ENCODE measurements at places on chromosomes 16 and 17. TPM values are rescaled to one million over a fixed set of nuclear protein-coding genes. Genes with fewer than 3 reads are reported as not detected.

DNA sequence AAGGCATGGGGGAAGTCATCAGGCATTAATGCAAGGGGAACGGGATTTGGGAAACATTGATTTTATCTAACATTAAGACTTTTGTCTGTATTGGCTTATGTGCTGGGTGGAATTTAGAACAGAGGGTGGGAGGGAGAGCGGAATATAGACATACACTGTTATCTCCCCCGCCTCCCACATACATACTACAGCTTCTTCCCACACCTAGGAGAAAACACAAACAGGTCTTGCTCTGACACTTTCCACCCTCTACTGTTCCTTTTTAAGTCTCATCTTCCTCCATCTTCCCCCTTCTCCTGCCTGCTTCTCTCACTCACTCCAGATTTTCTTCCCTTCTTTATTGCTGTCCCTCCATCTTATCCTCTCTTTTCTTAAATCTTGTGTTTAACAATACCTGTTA lies 425 bp downstream of the OR4D1 start:
- no peak for DNase-seq

DNA sequence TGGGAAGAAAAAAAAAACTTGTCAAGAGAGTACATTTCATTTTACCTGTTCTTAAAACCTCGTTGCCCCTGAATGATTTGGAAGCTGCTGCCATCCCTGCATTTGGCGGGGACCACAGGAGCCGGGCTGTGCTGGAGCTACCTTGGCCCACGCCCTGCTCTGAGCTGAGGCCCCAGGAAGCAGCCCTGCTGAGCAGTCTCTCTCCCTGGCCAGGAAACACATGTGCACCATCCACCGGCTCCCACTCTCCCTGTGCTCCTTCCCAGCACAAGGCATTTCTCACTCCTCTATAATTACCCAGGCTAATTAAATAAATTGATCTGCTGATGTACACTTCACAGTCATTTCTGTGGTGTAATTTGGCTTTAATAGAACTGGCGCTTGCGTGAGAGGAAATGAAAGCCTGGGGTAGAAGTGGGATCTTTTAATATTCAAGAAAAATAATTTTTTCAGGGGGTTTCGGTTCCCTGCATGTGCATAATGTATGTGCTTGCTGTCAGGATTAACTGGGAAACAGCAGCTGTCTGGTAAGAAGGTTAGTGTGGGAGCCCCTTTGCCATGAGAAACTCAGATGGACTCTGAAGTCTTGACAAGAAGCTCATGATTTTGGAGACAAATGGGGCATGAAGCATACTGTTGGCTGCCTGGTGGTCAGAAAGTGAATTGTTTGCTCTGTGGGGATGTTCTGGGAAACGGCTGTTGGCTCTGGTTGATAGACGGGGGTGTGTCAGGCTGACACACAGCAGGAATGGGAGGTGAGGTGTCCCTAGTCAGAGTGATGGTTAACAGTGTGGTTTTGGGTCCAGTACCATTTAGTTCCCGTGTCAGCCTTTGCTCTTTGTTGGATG lies 252.3 kb upstream of the EEF2KMT start:
- DNase-seq, result no peak

- DNase-seq, result no peak
These were observed 19.3 kb upstream of the ITGA3 start for GRCh38 chr17:50036455-50037261.

GRCh38 chr17:57603546-57603945 lies 141.6 kb downstream of the CCDC182 start:
- no peak for DNase-seq

DNA sequence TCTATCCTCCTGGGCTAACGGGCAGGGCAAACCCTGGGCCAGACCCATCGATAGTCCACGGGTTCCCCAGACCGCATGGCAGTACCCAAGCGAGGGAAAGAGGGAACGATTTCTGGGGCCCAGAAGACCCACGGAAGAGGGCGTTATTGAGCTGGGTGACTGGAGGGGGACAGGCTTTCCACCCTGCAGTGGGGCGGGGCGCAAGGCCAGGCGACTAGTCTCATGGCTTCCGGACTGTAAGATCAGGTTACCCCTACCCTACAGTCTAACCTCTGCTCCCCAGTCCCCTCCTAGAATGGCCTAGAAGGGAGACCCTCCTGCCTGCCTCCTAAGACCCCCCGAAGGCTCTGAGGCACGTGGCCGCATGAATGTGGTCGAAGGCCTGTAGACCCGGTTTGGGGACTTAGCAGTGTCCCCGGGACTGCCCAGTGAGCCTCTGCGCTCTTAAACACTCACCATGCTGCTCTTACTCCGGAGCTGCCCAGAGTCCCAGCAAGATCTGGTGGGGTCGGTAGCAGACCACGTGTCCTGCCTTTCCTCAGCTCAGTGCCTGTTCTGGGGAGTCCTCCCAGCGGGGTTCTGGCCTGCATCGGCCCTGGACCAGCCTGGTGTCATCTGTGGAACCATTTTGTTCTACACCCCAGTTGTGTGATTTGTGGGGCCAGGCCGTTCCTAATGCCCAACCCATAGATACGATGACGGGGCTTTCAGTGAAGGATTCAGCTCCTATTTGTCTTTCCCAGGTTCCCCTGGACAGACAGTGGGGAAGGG lies 13.2 kb upstream of the AURKB start:
- DNase-seq, result peak; percentile 81

- no peak for DNase-seq
These were observed 58.3 kb downstream of the ABCC1 start for GRCh38 chr16:16007743-16008111.

DNA sequence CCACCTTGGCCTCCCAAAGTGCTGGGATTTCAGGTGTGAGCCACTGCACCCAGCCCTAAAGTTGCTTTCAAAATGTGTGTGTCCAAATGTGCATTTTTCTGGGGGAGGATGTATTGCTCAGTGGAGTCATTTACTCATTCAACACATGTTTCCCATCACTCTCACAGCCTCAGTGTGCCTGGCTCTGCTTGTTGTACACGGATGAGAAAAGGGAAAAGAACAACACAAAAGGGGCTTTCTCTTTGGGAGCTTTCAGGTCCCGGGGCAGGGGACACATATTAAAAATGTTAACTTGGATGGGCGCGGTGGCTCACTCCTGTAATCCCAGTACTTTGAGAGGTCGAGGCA lies 1.7 kb upstream of the PPL start:
- no peak for DNase-seq

GRCh38 chr16:781346-782010 lies 6.7 kb downstream of the RPUSD1 start:
- DNase-seq, result no peak

DNA sequence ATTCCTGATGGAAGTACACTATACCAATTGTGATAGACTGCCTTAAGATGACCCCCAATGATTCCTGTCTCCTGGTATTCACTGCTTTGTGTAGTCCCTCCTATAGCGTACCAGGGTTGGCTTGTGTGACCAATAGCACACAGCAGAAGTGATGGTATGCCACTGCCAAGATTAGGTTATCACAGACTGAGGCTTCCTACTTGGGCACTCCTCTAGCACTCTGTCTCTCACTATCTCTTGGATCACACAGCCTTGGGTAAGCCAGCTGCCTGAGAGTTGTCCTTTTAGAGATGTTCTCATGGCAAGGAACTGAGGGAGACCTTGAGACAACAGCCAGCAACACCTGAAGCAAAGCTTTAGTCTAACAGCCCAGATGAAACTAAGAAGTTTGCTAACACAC lies 12.7 kb upstream of the AMFR start:
- no peak for DNase-seq

- no peak for DNase-seq
These were observed 4.7 kb downstream of the LITAFD start for GRCh38 chr16:8886593-8887430.

DNA sequence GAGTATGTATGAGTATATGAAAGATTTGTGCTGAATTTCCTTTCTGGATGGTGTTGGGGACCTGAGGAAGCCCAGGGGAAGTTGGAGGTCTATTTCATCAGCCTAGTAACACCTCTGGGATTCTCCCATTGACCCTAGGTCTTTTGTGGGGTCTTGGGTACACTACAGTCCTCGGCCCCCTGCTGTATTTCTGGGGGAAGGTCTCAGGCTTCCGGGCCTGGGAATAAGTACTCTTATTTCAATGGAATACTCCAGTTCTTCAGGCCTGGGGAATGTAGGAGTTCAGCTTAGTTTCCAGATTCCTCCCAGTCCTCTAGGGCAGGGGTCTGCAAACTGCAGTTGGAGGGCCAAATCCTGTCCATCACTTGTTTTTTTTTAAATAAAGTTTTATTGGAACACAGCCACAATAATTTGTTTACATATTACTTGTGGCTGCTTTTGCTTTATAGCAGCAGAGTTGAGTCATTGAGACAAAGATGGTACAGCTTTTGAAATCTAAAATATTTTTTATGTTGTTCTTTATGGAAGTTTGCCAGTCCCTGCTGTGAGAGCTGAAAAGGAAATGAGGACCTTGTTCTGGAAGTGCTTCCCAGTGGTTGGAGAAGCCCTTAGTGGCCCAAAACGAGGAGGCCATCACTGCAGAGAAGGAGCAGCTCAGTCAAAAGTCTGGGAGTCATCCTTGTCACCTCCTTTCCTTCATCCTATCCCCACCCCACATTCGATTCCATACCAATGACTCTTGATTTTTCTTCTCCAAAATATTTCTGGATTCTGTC lies 142.5 kb upstream of the HS3ST2 start:
- no peak for DNase-seq

- peak; percentile 64 for DNase-seq
These were observed 91.9 kb downstream of the CRISPLD2 start for GRCh38 chr16:84911486-84912216.

DNA sequence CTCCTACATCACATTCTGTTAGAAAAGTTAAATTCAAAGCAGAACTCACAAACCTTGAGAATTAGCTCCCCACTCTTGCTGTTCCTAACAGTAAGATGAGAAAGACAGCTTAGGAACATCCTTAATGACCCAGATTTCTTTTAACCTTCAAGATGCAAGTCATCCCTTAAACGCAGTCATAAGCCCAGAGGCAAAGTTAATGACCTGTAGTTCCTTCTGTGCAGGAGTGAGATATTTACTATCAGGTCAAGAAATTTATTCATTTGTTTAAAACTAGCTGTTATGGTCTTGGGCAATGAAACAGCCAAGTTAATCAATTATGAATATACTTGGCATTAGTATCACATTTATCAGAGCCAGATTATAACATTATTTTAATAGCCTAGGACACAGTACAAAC lies 37.1 kb downstream of the NXPH3 start:
- DNase-seq, result no peak

GRCh38 chr17:44084131-44084538 lies 13.6 kb downstream of the G6PC3 start:
- DNase-seq, result no peak

DNA sequence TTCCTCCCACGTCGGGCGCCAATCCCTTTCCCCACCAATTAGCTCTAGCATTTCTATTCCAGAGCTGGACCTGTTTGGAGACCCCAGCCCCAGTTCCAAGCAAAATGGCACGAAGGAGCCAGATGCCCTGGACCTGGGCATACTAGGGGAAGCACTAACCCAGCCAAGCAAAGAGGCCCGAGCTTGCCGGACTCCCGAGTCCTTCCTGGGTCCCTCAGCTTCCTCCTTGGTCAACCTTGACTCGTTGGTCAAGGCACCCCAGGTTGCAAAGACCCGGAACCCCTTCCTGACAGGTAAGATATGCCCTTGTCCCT lies 5.6 kb upstream of the SPATA20 start:
- no peak for DNase-seq

DNA sequence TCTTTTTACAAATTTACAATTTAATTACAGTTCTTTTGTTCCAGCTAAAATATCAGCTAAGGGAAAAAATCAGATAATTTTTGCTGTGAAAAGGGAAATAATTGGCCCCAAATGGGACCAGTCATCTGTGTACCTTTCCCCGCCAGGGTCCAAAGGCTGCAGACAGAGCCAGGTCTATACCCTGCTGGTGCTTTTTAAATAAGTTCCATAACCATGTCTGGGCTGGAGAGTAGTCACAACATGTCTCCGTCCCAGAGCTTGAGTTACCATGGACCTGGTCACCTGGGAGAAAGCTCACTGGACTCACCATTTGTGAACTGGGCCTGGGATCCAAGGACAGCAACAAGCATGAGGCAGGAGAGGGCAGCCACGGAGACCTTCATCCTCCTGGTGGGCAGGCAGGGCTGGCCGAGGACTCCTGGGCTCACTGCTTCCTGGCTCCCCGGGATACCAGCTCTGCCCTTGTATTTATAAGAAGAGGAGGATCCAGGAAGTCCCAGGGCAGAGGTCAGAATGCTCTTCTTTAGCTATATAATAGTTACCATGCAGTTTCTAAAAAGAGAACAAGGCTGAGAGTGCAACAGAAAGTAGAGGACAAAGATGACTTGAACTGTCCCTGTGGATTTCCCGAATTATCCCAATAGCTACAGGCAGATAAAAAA lies at the start of gene CCL15:
Gene CCL15, minus strand, starts transcription at position 444 of the 662 bp plus-strand sequence. Its CDS starts 61 bp downstream, at position 383.
- no peak for DNase-seq

DNA sequence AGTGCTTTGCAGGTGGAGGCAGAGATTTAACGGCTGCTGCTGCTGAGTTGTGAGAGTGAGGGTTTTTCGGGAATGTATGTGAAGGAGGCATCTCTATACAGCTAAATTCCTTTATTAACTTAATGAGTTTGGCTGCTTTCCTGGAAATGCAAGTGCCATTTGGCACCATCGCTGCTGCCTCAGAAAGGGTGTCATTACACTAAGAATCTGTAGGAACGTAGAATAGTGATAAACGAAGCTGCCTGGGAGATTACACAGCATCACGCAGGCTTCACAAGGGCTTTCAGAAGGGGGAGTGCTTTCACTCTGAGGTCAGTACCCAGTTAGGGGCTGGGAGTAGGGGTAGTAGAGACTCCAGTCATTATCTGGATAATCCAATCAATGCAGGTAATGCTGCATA lies 14.1 kb upstream of the NLRP1 start:
- DNase-seq, result no peak

DNA sequence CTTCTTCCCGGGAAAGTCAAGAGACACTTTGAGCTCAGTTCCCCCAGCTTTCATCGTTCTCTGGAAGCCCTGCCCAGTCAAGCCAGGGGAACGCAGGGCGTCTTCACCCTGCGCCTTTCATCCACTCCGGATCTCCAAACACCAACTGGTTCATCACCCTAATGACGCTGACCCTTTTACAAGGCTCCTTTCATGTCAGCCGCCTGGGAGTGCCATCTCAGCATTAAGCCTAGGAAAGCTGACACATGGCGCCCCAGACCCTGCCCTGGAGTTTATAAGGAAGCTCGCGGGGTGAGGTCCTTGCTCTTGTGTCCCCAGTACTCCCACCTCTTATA lies 594 bp upstream of the DNAJC7 start:
- no peak for DNase-seq

DNA sequence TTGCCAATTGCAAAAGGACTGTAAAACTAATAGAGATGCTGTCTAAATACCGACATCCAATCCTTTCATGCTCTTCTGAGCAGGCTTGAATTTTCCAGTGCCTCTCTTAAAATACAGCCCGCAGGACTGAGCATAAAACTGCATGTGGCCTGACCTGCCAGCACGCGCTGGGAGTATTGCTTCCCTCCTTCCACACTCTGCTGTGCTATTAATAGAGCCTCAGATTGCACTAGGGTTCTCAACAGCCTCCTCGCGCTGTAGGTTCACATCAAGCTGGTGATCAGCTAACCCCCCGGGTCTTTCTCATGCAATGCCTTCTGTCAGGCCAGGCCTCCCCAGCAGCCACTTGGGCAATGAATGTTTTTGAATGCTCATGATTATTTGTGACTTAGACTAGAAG lies 14.2 kb upstream of the MSI2 start:
- DNase-seq, result no peak

Gene CALCOCO2
- total RNA-seq, result 321 TPM

Gene MYH8
- total RNA-seq, result not detected

Gene SLC43A2
- total RNA-seq, result 5.5 TPM

Gene CSF3
- not detected for total RNA-seq

Gene KRT31
- total RNA-seq, result not detected

Data from Right ventricle myocardium inferior (tissue), 1 donor.